H9 (cell line): ENCODE measurements at places on chromosomes 5 and 9.

DNA sequence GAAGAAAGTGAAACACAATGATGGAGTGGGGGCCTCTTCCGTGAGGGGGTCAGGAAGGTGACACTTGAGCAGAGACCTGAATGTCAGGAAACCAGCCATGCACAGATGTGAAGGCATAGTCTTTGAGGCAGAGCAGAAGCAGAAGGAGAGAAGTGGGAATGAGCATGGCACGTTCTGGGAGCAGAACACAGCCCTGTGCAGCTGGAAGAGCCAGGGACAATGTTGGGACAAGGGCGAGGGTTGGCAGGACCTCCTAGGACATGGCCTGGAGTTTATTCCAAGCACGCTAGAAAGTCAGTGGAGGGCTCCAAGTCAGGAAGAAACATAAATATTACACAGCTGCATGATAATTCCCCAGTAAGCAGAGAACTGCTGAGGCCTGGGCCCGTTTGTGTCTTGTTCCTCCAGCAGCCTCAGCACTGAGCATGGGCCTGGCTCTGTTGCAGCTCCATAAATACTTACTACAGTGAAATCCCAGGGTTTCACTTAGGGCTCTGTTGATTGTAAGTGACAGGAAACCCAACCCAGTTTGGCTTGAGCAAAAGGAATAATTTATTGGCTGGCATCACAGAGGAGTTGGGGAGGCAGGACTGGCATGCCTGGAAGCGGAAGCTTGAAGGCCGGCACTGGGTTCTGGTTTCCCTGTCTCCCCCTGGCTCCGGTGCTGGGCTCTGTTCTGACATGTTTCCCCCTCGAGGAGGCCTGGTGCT, 66.2 kb downstream of the MVB12B start:
- no peak for DNase-seq

- no peak for DNase-seq
Measured at GRCh38 chr5:91145333-91145620, 237.8 kb downstream of the ARRDC3 start.

DNA sequence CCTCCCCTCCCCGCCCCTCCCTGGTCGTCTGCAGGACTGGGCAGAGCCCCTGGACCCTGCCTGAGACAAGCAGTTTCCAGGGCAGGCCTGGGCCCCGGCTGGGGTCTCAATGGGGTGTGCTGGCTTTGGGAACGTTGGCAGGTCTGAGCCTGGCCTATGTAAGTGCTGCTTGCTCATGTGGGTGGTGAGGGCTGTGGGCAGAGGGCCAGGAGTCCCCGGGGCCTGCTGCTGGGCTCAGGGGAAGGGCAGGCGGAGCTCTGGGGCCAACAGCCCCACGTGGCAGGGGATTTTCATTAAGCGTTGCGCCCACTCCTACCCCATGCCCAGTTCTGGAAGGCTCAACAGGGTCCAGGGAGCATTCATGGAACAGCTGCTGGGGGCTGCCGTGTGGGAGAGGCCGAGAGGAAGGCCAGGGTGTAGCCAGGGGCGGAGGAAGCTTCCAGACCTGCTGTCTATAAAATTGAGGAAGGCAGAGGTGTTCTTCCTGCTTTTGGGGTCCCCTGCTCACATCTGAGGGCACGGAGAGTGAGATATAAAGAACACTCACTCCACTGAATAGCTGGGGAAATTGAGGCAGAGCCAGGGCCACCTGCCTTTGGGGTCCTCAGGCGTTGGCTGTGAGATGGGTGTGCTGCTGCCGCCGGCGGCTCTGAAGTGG, 32.5 kb downstream of the RXRA start:
- no peak for DNase-seq

DNA sequence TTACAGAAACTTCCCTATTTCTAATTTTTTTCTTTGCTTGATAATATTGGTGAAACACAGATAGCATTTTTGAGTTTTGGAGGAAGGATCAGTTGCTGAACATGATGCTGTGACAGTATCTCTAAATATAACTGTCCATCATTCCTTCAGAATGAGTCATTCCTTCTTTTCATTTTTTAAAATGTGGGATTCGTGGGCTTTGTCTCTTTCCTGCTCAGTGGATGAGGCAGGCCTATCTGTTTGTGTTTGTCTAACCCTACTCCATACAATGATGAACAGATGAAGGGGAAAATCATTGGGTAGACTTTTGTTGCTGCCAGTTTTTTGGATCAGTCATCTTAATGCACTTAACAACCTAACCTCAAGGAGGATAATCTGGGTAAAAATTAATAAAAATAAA, 15.7 kb upstream of the OR13C8 start:
- no peak for DNase-seq
